ENCODE measurements at places on chromosomes 16 and 17. TPM values are rescaled to one million over a fixed set of nuclear protein-coding genes. Genes with fewer than 3 reads are reported as not detected.

GRCh38 chr17:42537826-42538451, 1.9 kb downstream of the NAGLU start:
- DNase-seq: no peak

DNA sequence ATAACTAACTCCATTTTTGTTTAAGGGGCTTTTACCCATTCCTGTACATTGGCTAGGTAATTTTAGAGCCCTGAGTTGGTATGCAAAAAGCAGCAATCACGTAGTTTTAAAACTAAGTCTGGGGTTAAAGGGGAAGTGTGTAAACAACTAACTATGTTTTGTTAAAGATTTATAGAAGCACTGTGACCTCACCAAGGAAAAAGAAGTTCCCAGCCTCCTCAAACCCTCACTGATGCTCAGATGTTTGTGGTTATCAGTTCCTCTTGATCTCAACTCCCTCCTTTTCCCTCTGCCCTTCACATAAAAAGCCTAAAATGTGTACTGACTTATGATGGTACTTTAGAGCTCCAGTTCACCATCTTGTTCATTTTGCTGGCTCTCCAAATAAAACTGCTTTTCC, 119.9 kb upstream of the IRX6 start:
- no peak for DNase-seq

DNA sequence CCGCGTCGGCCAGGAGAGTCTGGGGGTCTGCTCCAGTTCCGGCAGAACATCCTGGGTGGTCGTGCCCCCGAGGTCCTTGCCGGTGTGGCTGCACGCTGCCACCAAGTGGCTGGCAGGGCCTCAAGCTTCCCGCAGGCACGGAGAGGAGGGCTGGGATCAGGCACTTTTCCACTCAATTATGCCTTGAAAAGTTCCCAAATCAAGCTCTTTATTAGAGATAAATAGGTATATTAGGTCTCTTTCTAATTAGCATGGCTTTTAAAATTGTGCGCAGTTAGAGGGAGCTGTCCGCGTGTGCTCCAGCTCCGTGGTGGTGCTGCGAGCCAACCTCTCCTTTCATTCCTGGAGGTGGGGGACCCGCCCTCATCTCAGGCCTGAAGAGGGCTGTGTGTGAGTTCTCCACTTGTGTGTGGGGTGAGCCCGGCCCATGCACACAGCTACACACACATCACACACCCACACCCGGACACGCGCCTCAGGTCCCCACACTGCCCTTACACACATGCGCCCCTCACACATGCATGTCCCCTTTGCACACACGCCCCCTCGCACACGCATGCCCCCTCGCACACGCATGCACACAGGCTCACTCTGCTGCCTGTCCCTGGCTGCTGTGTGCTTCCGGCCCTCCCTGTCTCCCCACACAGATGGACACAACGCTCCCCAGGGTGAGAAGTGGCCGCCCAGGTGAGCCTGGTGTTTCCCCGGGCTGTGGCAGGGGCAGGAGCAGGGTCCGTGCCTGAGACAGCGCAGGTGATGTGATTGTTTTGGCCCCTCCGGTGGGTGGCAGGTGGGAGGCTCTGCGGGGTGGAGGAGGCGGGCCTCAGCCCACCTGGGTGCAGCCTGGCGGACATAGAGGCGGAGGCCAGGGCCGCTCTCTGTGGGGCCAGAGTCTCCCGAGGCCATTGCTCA, 28.8 kb downstream of the CACNA1H start:
- DNase-seq: no peak

- no peak for DNase-seq
Measured at GRCh38 chr17:15493693-15494035, 26.2 kb upstream of the CDRT4 start.

GRCh38 chr16:35735403-35736251, 2276.2 kb downstream of the TP53TG3F start:
- no peak for DNase-seq

TBC1D3L gene
- 4.0 TPM for total RNA-seq

CDR2L gene
- 21.6 TPM for total RNA-seq

PSME3IP1 gene
- total RNA-seq: 64.5 TPM

Measured in heart right ventricle (tissue), 16 donors.